ENCODE measurements at places on chromosomes 7 and 10. TPM values are rescaled to one million over a fixed set of nuclear protein-coding genes. Genes with fewer than 3 reads are reported as not detected.

RADIL gene
- 2.9 TPM for total RNA-seq

FGFBP3 gene
- total RNA-seq, result 2.7 TPM

ADAM8 gene
- total RNA-seq, result 2.4 TPM

GNAT3 gene
- total RNA-seq, result not detected

ARHGEF35 gene
- total RNA-seq, result 0.33 TPM

MYO3A gene
- not detected for total RNA-seq

SYT15B gene
- 3.5 TPM for total RNA-seq

SNX10 gene
- total RNA-seq, result 4.5 TPM

SRRM3 gene
- 12.0 TPM for total RNA-seq

SDK1 gene
- total RNA-seq, result 0.72 TPM

TMEM106B gene
- total RNA-seq, result 37.1 TPM

TMEM213 gene
- not detected for total RNA-seq

HTR7 gene
- total RNA-seq, result not detected

C7orf33 gene
- not detected for total RNA-seq

CDC14C gene
- 0.05 TPM for total RNA-seq

UNC5B gene
- 1.8 TPM for total RNA-seq

COX15 gene
- 27.1 TPM for total RNA-seq

ATG9B gene
- total RNA-seq, result 0.42 TPM

GPER1 gene
- 1.1 TPM for total RNA-seq

STMP1 gene
- total RNA-seq, result 31.1 TPM

SPDYE9 gene
- not detected for total RNA-seq

CC2D2B gene
- total RNA-seq, result not detected

FFAR4 gene
- 0.30 TPM for total RNA-seq

LEP gene
- not detected for total RNA-seq

TMEM140 gene
- total RNA-seq, result 1.1 TPM

TRIM24 gene
- total RNA-seq, result 8.3 TPM

ANKRD61 gene
- 0.53 TPM for total RNA-seq

NDUFB2 gene
- total RNA-seq, result 377 TPM

ACSM6 gene
- not detected for total RNA-seq

PLA2G12B gene
- not detected for total RNA-seq

BLNK gene
- not detected for total RNA-seq

ZEB1 gene
- total RNA-seq, result 8.0 TPM

PRKAR2B gene
- total RNA-seq, result 3.4 TPM

ADARB2 gene
- not detected for total RNA-seq

IL15RA gene
- 3.0 TPM for total RNA-seq

SFMBT2 gene
- 10.2 TPM for total RNA-seq

SEC31B gene
- total RNA-seq, result 1.3 TPM

SP4 gene
- total RNA-seq, result 1.1 TPM

AKR1C4 gene
- total RNA-seq, result 0.24 TPM

HPSE2 gene
- total RNA-seq, result not detected

MEIG1 gene
- 0.55 TPM for total RNA-seq

PDE6C gene
- total RNA-seq, result not detected

TCERG1L gene
- not detected for total RNA-seq

MCM7 gene
- 242 TPM for total RNA-seq

COL13A1 gene
- total RNA-seq, result 0.36 TPM

ACTL6B gene
- not detected for total RNA-seq

EGR2 gene
- 0.52 TPM for total RNA-seq

TASOR2 gene
- 39.4 TPM for total RNA-seq

GSTO2 gene
- total RNA-seq, result 1.5 TPM

CPA4 gene
- 4.7 TPM for total RNA-seq

SFXN3 gene
- 38.1 TPM for total RNA-seq

All from A549 treated with GW870086 at 1 μM for 4 hours (cell line).